ENCODE measurements at places on chromosomes 13 and 19.

DNA sequence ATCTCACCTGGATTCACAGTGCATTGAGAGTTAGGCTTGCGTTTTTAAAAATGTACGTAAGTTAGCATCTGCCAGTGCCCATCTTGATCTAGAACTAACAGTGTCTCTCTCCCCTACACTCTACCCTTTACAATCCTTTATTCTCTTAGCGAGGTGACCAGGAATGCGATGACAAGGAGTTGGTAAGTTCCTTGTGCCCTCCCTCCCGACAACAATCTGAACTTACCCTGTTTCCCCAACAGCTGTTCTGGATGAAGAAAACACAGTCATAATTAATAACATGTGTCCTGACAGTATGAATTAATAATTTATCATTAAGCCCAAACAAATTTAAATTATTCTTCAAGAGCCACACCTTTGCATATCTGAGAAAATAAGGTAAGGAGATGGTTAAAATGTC, 6.3 kb downstream of the TSHZ3 start:
- no peak for DNase-seq

DNA sequence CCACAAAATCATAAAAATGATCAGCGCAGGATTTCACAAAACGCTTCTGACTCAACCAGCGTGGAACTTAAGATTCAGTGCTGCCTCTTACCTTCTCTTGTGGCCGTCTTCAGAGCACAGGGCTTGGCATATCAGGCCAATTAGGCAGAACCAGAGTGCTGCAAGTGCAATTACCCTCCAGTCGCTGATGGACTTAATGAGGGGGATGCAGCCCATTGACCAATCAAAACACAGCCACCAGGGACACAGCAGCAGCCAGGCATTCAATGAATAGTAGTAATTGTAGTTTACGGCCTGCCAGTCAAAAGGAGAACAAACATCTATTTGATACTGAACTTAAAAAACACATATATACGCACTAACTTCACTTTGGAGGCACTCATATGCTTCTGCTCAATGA, 38.2 kb downstream of the TMTC4 start:
- DNase-seq, result no peak

DNA sequence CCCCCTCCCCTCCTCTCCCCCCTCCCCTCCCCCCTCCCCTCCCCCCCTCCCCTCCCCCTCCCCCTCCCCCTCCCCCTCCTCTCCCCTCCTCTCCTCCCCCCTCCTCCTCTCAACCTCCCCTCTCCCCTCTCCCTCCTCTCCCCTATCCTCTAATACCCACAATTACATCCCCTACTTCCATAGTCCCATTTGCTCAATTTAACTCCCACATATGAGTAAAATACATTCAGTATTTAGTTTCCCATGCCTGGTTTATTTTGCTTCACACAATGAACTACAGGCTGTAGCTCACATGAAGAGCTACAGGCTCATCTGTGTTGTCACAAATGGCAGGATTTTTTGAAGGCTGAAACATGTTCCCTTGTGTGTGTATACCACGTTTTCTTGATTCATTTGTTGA, 6.9 kb downstream of the NLRP5 start:
- no peak for DNase-seq

- DNase-seq, result no peak
Measured at GRCh38 chr13:44410328-44410859, 36.8 kb downstream of the SERP2 start.

GRCh38 chr13:38879278-38879677, 111.4 kb downstream of the STOML3 start:
- no peak for DNase-seq

DNA sequence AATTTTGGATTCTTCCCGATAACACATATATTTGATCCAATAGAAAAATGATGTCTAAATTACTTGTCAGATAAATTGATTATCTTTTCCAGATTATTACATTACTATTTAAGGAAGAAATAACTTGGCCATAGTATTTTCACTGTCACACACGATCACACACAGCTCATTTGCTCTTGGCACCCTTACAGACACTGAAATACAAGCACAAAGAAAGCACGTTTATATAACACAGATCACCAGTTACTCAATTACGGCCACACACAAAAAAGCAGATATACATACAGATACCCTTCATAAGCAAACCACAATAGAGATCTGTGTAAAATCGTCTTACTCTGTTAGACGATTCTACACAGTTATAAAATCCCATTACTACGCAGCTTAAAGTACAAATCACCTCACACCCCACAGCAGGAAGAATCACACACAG, 716 bp upstream of the ZNF420 start:
- no peak for DNase-seq

DNA sequence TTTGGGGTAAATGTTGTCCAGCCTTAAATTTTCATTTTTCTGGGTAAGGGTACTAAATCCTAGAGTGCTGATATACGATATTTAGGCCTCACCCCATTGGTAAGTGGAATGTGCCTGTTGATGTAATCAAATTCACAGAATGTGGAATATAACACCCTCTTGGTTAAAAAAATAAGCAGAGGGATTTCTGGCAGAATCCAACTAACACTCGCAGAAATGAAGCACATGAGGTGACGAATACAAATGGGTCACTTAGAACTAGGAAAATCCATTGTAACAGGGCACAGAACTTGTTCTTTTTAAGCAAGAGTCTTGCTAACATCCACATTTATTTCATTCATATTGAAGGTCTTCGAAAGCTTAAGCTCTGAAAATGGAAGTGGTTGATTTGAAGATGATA, 320.3 kb downstream of the SHISA2 start:
- peak; percentile 28 for DNase-seq

DNA sequence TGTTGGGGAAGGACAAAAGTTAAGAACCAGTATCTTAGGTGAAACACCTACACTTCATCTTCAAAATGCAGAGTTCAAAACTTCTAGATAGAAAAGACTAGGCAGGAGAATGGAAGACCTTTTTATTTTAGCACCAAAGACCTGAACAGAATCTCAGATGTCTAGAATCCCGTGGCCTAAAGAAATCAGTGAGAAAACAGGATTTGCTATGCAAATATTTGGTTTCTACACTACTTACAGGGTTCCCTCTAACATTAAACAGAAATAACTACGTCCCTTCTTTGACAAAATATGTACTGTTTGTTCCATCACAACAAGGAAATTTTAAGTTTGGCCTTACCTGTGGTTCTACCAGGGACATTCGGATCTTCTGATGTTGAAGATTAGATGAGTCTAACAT, 21.5 kb downstream of the DIS3 start:
- no peak for DNase-seq

DNA sequence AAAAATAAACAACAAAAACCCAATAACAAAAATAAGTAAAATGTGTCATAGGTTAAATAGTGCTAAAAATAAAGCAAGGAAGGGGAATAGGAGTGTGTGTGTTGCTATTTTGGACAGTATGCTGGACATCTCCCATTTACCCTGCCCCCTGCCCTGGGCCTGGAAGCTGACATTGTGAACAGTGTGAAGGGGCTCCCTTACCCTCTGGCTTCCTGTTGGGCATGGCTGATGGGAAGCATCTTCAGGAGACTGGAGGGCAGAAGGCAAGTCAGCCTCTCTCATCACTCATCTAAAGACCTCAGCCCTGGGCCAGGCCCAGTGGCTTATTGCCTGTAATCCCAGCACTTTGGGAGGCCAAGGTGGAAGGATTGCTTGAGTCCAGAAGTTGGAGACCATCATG, 26.7 kb downstream of the KCTD15 start:
- no peak for DNase-seq

- no peak for DNase-seq
Measured at GRCh38 chr19:47183601-47184000, 47.4 kb downstream of the BBC3 start.

DNA sequence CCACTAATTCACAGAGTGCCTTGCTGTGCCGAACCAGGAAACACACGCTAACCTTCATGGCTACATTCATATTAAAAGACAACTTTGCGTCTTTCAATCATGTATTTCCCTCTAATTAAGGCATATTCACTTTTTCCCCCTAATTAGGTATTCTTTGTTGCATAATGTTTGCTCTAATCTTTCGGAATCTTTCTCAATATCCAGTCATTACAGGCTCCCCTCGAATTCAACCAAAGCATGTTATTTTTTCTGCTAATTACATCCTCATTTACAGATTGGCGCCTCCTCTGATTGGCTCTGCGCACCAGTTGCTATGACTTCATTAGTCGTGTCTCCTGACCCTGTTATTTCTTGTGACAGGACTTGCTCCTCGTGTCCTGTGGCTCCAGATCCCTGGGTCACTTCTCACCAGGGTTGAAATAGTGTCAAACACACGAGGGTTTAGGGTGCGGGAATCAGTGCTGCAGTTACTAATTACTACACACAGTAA, 226.7 kb upstream of the TSHZ3 start:
- no peak for DNase-seq

GRCh38 chr13:42551611-42552010, 22.3 kb upstream of the TNFSF11 start:
- no peak for DNase-seq

DNA sequence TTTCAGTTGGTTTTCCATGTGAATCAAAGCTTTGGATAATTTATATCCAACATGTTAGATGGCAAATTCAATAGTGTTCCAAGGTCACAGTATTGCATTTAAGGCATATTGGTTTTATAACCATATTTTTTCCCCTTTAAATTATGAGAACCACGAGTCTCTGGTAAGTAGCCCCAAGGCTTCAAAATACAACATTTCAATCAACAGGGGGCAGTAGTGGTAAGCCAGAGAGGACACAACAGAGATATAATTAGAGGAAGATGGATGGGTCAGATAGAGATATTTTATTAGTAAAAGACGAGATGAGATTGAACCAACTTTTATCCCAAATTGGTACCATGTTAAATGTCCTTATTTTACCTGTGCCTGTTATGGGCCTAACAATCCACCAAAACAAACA, 53.1 kb downstream of the KL start:
- DNase-seq, result no peak

GRCh38 chr19:55369653-55370304, 484 bp downstream of the IL11 start:
- DNase-seq, result peak; percentile 86

DNA sequence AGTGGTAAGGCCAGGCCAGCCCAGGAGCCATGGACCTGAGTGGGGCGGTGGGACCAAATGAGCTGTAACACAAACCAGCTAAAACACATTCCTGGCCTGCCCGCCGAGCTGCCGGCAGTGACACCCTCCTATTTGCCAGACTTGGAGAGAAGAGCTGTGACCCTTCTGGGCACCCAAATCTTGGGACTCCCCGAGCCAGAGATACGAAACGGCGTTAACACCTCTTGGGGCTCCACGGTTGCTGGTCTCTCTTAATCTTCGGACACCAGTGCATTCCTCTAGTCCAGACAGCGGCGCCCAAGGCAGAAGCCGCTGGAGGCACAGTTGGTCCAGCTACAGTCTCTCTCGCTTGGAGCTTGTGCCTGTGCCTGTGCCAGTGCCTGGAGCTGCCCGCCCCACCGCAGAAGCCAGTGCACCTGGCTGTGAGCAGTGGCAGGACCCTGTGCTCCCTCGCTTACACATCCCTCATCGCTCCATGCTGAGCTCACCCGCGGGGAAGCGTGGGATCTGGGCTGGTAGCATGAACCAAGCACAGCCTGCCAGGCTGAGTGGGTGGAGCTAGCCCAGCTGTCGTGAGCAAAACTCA, 147.2 kb upstream of the KLHL1 start:
- no peak for DNase-seq

DNA sequence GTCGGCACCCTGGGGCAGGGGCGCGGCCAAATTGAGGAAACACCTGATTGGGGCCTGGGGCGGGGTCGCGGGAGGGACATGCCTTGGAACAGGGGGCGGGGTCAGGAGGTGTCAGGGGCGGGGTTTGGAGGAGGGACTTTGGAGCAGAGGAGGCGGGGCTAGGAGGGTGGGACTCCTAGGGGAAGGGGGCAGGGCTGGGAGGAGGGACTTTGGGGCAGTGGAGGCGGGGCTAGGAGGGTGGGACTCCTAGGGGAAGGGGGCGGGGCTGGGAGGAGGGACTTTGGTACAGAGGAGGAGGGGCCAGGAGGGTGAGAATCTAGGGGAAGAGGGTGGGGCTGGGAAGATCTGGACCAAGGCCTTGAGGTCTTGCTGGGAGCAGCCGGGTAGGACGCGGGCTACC, 21.9 kb downstream of the GRIN2D start:
- peak; percentile 80 for DNase-seq

GRCh38 chr19:6668691-6669090, 1.3 kb downstream of the TNFSF14 start:
- DNase-seq, result no peak

GRCh38 chr13:49020940-49021553, 45.3 kb downstream of the FNDC3A start:
- DNase-seq, result peak; percentile 45

DNA sequence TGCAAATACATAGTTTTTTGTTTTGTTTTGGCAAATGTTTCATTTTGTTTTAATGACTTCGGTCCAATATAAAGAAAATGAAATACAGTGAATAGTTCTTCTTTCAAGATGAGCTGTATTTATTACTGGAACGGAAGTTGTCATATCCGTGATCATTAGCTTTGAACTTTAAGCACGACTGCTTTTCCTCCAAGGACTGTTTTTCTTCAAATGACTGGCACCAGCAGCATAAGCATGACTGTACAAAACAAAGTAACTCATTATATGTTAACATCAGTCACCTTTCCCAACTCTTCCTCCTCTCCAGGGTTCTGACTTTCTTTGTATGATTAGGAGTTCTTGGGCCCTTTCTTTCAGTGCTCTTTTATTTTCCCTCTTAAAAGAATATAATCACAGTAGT, 20.5 kb downstream of the EDNRB start:
- DNase-seq, result no peak

DNA sequence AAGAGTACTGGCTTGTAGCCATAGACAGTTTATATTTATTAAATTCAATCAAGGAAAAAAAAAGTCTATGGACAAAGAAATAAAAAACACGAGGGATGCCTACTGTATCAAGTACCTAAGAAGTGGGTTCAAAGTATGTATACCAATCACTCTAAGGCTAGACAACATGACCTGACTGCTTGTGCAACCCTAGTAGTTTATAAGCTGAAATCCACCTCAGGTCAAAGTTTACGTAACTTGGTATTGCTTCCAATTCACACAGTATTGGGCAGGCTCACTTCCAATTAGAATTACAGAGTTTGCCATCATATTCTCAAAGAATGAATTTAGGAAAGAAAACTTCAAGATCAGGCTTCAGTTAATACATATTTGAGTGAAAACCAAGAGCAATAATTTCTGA, 657.8 kb downstream of the DACH1 start:
- no peak for DNase-seq

DNA sequence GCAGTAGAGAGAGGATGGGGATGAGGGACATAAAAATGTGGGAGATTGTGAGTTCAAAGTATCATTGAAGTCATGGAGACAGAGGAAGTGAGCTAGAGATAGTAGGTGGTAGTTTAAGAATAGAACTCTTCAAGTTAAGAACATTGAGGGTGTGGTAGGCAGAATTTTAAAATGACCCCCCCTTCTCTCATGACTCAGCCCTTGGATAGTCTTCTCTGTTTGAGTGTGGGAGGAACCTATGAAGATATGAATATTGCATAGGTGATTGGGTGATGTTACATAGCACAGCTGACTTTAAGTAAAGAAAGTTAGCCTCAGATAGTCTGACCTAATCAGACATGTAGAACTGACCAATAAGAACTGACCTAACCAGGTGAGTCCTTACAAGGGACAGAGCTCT, 418.6 kb downstream of the FOXO1 start:
- DNase-seq, result no peak
